NAMALWA (cell line): ENCODE measurements at places on chromosomes 5 and 9.

DNA sequence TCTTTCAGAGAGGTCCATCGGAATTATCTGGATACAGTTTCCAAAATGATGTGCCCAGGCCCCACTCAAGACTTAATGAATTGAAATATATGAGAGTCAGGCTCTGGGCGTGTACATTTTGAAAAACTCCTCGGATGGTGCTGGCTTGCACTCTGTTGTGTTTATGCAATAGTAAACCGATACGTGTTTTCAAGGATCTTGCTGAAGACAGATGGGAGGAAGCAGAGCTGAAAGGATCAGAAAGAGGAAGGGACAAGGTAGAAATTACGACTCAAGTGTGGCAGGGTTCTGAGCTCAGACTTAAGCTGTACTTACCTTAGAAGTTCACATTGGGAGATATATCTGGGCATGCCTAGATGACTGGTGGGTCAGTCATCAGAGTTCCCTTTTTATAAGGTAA lies 13.7 kb upstream of the STOM start:
- no peak for DNase-seq

DNA sequence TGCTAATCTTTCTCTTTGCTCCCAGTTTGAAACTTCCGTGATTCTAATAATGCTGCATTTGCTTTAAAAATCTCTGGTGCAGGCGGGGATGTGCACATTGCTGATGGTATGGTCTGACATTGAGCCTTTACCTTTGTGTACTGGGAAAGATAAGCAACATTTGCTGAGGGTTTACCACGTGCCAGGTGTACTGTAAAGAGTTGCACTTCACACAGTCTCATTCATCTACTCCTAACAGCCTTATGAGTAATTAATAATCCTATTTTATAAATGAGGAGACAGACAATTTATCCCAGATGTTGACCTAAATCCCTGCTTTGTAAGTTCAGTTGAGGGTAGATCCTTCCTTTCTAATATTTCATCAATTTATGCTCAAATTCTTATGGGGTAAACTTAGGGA lies 726 bp upstream of the ADGRV1 start:
- no peak for DNase-seq

GRCh38 chr9:83304686-83305085 lies 233.5 kb downstream of the FRMD3 start:
- no peak for DNase-seq

- no peak for DNase-seq
Measured at GRCh38 chr5:168897387-168898122, 318.4 kb upstream of the PANK3 start.
